ENCODE measurements at places on chromosomes 6 and 20.

- no peak for DNase-seq
Measured at GRCh38 chr20:4560667-4561066, 161.0 kb upstream of the PRND start.

GRCh38 chr6:100595456-100595855, 130.7 kb upstream of the SIM1 start:
- DNase-seq, result no peak

DNA sequence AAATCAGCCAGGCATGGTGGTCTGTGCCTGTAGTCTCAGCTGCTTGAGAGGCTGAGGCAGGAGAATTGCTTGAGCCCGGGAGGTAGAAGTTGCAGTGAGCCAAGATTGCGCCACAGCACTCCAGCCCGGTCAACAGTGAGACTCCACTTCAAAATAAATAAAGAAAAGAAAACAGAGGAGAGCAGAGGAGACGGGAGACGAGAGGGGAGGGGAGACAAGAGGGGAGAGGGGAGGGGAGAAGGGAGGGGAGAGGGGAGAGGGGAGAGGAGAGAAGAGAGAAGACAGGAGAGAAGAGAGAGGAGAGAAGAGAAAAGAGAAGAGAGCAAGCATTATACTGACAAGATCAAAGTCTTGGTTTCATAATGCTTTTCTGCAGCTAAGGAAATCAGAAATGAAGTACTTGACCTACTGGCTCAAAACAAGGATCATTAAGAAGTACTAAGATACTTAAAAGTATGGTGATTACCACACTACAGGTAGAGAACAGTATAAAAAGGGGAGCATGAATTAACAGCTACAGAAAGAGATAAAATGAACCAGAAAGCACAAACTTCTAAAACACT, 30.5 kb downstream of the FAM8A1 start:
- DNase-seq, result no peak

DNA sequence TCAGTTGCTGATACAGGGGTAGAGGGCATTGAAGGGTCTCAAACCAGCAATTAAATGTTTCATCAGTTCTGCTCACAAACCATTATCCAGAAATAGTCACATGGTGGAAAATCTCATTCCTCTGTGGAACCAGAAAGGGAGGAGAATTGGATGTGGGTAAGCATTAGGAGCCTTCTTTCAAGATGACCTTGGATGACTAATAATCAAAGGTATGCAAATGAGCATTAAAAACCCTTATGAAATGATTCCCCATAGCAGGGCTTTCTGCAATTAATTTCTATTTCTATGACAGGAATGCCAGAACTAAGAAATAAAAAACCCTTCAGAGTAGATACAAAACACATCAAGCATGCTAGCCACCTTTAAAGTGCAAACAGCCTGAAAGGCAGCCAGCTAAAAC, 37.4 kb upstream of the HCRTR2 start:
- DNase-seq, result no peak

GRCh38 chr6:5119090-5119951, 34.2 kb downstream of the PPP1R3G start:
- DNase-seq, result no peak

DNA sequence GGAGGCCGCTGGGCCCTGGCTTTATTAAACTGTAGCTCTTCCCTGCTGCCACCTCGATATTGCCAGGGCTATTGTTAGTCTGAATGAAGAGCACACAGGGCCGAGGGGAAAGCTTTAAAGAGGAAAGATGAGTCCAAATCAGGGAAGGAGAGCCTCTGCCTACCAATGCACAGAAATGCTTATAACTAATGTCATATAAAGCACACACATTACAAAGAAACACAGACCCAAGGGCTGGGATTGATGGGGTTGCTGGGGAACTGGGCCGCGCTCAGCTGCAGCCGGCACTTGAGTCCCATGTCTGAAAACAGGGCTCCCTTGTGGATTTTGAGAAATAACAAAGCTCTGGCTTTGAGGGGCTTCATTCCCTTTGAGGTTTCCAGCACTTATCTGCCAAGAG, 232.6 kb downstream of the CD83 start:
- DNase-seq, result no peak

GRCh38 chr6:158262755-158263154, 49.5 kb upstream of the TULP4 start:
- DNase-seq, result no peak

- peak; percentile 95 for DNase-seq
Measured at GRCh38 chr6:4941782-4942672, 61.8 kb downstream of the RPP40 start.

DNA sequence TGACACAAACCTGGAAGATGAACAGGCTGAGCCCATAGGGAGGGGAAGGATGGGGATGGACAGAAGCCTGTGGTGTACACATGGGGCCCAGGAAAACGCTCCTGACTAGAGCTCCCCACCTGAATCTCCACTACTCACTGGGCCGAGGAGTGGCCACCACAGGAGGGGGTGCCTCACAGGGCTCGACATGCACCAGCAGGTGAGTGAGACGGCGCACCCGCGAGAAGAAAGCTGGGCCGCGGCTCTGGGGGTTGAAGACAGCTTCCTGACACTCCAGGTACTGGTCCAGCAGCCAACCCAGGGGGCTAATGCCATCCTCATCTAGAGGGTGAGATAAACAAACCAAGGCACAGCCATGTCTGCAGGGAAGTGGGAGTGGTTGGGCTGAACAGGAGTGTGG, 10.3 kb downstream of the CUL7 start:
- no peak for DNase-seq

DNA sequence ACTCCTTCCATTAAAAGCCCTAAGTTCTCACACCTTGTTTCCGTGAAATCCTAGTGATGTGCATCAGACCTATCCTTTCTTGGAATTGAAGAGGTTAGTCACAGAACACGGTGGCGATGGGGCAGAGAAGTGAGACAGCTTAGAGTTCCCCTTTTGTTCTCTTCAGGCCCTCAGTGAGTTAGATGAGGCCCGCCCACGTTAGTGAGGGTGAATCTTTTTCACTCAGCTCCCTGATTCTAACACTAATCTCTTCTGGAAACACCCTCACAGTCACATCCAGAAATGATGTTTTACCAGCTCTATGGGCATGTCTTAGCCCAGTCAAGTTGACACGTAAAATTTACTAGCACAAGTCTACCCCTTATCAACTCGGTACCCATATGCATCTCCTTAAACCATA, 172.7 kb upstream of the NOX3 start:
- DNase-seq, result no peak

GRCh38 chr6:70625436-70625835, 42.2 kb upstream of the SMAP1 start:
- no peak for DNase-seq

- peak; percentile 65 for DNase-seq
Measured at GRCh38 chr6:11810039-11810541, 31.5 kb upstream of the ADTRP start.

DNA sequence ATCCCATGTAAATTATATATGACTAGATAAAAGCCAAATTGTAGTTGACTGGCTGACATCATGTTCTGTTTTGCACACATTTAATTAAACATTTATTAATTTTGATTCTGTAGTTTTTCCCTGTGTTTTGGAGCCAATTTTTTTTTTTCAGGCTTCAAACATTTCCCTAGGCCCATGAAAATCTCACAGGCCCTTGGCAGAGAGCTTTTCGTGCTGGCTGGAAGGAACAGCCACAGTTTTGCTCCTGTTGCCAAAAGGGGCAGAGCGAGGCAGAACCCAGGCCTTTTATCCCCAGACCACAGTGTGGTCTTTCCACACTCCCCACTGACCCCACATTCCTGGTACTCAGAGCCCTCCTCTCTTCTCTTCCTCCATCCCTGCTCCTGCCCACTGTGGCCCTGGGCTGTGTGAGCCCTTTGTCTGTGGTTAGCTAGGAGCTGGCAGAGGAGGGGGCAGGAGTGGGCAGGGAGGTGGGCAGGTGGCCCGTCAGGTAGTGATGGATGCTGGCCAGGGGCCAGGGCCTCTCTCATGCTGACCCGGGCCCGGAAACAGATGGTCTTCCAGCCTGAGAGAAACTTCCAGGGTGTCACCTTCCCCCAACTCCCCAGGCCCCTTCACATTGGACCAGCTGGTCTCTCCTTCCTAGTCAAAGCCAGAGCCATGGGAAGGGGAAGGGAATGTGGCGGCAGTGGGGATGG, 19.4 kb upstream of the CCM2L start:
- no peak for DNase-seq

DNA sequence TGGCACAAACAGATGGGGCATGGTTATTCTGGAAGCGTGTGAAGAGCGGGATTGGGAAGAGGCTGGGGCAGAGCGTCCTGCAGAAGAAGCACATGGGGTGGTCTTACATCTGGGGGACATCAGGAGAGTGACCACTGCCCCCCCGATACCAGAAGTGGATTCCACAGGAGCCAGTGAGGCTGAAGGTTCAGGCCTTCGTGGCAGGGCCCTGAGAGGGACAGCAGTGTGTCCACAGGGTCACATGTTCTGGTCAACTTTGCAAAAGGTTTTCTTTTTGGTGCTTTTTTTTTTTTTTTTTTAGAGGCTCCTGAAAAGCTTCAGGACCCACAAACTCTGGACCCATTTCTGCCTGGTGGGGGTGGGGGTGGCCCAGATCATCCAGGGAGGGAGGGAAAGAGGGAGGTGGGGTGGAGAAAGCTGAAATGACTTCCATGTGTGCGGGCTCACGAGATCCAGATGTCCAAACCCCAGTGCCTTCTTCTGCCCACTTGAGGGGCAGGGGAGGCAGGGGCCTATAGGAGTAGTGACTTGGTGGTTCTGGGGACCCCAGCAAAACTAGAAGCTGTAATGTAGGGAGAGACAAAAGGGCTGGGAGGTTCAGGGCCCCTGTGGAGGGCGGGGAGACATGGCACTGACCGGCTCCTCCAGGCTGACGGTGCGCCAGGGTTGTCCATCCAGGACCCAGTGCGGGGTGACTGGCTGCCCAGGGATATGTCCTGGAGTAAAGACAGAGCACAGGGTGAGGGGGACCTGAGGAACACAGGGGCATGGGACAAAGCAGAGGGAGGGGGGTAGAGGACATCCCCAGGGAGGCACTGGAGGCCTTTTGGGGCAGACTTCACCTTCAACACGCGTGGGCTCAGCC, 2.7 kb downstream of the ADAM33 start:
- no peak for DNase-seq

GRCh38 chr6:45959534-45960145, 56.0 kb downstream of the CLIC5 start:
- peak; percentile 26 for DNase-seq

- DNase-seq, result no peak
Measured at GRCh38 chr6:44920952-44921491, 407.1 kb upstream of the RUNX2 start.

DNA sequence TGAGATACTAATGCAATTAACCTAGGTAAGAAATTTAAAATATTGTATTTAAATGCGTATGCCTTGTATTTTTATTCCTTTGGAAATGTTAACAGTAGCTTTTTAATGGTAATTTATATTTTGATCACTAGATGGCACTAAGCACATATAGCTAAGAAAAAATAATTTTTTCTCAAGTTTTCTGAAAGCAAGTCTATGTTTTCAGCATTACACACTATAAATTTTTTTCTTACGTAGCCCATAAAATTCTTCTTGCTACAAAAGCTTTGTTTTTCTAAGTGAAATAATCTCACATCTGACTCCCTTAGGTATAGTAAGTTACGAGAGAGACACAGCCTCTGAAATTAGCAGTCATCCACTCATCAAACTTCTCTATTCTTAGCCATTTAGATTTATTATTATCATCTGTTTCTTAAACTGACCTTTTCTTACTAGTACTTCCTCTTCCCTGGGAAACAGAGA, 35.7 kb downstream of the TSPYL4 start:
- no peak for DNase-seq

DNA sequence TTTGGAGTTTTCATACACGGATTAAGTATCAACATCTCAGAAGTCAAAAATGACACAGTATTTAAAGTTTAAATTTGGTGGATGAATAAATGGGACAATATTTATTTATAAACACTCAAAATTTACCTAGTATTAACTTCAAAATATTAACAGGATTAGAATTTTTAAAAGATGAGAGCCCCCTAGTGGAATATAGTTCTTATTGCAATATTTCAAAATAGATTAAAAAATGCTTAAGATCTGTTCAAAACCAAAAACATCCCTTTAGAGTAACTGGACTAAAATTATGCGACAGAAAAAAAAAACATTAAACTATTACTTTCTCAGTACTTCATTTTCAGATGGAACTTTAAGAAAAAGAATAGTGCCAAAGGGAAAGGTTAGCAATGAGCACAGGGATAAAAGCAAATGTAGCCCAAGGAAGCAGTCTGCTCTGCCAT, 56.6 kb downstream of the SNX14 start:
- peak; percentile 16 for DNase-seq

DNA sequence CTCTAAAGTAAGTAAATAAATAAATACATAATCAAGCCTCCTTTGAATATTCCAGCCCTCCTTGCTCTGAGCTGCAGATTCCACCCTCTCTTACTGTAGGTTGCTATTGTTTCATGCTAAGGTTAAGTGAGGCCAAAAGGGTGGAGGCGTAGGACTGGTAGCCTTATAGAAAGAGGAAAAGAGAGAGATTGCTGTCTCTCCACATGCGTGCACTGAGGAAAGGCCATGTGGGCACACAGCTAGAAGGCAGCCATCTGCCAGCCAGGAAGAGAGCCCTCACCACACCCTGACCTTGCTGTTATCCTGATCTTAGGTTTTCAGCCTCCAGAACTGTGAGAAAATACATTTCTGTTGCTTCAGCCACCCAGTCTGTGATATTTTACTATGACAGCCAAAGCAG, 87.4 kb upstream of the SHLD1 start:
- DNase-seq, result no peak

DNA sequence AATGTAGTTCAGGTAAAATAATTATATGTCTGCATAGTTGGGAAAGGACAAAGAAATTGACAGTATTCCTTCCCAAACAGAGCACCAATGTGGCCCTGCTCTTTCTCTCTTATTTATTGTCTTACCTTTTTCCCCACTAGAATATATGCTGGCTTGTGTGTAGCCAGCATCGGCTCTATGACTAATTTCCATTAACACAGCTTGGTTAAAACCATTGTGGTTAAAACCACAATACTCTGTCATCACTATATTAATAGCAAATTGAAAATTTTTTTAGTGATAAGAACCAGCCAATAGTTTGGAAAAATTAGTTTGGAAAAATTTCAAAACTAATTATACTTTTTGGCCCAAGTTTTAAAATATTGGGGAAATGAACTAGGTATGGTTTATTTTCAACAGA, 535.1 kb downstream of the UTRN start:
- no peak for DNase-seq

DNA sequence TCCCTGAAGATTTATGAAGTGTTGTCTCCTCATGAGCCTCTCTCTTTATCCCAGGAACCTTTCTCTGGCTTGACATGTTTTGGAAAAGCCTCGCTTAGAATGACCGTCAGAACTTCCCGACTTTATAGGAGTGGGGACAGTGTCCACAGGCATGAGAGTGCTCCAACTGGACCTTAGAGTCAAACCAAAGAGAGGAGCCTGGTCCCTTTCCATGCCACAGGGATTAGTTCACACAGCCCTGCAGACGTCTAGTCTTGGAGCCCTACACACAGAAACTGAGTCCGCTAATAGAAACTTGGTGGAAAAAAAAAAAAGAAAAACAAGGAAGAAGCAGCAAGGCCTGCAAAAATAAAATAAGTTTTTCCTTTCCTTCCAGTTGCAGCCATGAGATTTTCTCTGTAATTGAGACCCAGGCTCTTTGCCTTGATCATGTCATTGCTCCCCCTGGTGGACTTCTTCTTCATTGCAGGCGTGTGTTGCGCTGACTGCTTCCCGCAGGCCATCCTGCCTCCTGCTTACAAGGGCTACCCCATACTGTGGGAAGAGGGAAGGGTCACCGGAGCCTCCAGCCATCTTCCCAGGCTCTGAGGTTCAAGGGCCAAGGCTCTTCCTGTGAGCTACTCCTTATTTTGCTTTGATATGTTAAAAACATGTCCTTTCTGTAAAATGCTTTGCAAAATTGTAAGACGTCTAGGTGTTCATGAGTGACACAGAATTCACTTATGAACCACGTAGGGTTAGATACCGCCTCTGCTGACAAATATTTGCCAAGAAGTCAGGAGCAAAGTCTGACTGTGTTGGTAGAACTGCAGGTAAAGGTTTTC, 201.0 kb downstream of the UST start:
- DNase-seq, result peak; percentile 53
